ENCODE measurements at places on chromosomes 3 and 15. TPM values are rescaled to one million over a fixed set of nuclear protein-coding genes. Genes with fewer than 3 reads are reported as not detected.
A peak's percentile ranks its signal among the peaks of the same experiment; 100 is the strongest.

- no peaks in the 10 kb centered on the region for H3K36me3 ChIP-seq
- H3K4me1 ChIP-seq = no peaks in the 10 kb centered on the region
- H3K4me3 ChIP-seq = no peak overlapping the region
- H3K27ac ChIP-seq = no peak overlapping the region
- no peak for DNase-seq
Measured at GRCh38 chr15:42163947-42164550, 7.6 kb upstream of the PLA2G4F start.

ADGRG7 gene
- total RNA-seq = 0.70 TPM

GRCh38 chr3:35064761-35065160 is 574.6 kb upstream of the ARPP21 start:
- no peak overlapping the region for H3K4me3 ChIP-seq
- no peaks in the 10 kb centered on the region for H3K4me1 ChIP-seq
- no peaks in the 10 kb centered on the region for H3K27me3 ChIP-seq
- DNase-seq = no peak
- no peak overlapping the region for H3K27ac ChIP-seq
- H3K36me3 ChIP-seq = no peaks in the 10 kb centered on the region

- H3K4me3 ChIP-seq = no peak overlapping the region
- DNase-seq = no peak
- H3K27ac ChIP-seq = no peak overlapping the region
- H3K36me3 ChIP-seq = no peaks in the 10 kb centered on the region
- H3K27me3 ChIP-seq = no peaks in the 10 kb centered on the region
Measured at GRCh38 chr15:27762471-27762870, 336.6 kb downstream of the OCA2 start.

DNA sequence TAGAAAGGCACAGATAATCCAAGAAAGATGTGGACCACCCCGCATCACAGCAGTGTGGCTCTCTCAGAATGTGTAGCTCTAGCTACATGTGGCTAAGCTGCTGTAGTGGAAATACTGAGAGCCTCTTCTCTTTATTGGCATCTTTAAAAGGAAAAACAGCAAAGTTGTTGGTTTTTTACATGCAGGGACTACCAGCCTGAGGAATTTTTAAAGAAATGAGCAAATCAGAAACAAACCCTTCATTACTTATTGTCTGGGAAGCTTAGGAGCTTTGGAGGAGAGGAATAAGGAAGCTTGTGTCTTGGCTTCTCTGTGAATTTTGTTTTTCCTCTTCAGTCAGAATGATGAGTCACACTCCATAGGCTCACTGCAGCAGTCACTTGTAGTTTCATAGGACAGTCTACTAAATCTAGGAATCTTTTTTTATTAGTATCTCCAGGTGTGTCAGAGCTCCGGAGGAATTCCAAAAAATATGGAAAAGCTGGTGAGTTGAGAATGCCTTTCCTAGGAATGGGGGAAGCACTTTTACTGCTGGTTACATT is 27.5 kb downstream of the POLG start:
- no peaks in the 10 kb centered on the region for H3K4me1 ChIP-seq
- DNase-seq = no peak
- H3K27me3 ChIP-seq = no peaks in the 10 kb centered on the region
- no peak overlapping the region for H3K4me3 ChIP-seq
- no peaks in the 10 kb centered on the region for H3K36me3 ChIP-seq

DNA sequence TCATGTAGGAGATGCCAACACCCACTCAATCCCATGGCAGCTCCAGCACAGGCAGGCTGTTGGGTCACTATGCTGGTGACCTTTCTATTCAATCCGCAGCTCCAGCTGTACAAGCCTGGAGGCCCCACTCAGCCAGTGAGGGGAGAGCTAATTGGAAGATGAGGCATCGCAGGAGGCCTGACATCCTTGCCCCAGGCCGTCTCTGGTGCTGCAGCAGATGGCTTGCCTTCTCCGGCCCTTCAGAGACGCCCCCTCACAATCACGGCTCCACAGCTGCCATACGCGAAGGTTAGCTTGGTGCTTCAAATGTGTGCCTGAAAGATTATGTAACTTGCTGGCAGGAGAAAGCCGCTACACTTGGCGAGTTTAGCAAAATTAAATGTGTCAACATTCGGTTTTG is 104.2 kb upstream of the CLSTN2 start:
- no peaks in the 10 kb centered on the region for H3K36me3 ChIP-seq
- no peaks in the 10 kb centered on the region for H3K27me3 ChIP-seq
- H3K27ac ChIP-seq = no peak overlapping the region
- H3K4me1 ChIP-seq = no peaks in the 10 kb centered on the region

DNA sequence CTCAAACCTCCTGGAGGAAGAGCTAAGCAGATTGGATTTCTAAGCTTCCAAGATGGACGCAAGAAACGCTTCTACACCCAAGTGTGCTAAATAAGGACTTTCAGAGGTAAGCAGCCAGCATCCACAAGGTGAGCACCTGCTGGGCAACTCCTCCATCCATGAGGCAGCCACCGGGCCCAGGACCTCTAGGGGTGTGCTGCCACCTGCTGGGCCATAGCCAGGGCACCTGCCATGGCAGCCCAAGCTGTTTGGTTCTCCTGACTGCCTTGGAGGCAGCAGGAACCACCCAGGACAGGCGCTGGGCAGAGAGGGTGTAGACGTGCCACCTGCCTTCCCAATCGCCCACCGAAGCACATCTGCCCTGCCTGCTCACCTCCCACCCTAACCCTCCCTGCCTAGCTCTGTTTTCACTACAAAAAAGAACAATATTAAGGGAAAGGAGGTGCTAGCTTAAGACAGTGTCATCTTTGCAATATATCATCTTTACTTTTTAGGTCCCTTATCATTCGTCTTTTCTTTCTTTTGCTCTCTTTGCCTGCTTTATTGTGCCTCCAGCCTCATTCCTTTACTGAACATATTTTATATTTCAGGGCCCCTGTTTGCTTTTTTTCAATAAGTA is 12.9 kb downstream of the C15orf62 start:
- no peak overlapping the region for H3K27ac ChIP-seq
- no peak overlapping the region for H3K4me3 ChIP-seq
- H3K27me3 ChIP-seq = no peaks in the 10 kb centered on the region
- H3K4me1 ChIP-seq = no peaks in the 10 kb centered on the region

DNA sequence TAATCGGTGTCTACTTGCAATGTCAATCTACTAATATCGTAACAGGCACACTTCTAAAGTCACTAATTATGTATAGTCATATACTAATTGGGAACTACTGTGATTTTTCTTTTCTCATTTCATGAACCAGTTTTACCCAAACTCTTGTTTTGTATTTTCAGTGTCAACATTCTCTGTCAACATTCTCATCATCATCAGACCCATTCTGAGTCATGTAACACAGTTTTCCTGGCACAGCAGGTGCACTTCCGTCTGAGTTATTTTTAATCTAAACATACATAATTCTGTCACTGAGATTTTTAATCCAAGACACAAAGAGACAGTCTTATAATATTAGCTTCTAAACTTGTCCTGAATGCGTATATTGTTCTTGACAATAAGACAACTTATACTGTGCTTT is 205.1 kb upstream of the EIF1B start:
- no peak overlapping the region for H3K27ac ChIP-seq
- DNase-seq = no peak
- H3K4me3 ChIP-seq = no peak overlapping the region
- H3K27me3 ChIP-seq = no peaks in the 10 kb centered on the region
- H3K36me3 ChIP-seq = no peaks in the 10 kb centered on the region

DNA sequence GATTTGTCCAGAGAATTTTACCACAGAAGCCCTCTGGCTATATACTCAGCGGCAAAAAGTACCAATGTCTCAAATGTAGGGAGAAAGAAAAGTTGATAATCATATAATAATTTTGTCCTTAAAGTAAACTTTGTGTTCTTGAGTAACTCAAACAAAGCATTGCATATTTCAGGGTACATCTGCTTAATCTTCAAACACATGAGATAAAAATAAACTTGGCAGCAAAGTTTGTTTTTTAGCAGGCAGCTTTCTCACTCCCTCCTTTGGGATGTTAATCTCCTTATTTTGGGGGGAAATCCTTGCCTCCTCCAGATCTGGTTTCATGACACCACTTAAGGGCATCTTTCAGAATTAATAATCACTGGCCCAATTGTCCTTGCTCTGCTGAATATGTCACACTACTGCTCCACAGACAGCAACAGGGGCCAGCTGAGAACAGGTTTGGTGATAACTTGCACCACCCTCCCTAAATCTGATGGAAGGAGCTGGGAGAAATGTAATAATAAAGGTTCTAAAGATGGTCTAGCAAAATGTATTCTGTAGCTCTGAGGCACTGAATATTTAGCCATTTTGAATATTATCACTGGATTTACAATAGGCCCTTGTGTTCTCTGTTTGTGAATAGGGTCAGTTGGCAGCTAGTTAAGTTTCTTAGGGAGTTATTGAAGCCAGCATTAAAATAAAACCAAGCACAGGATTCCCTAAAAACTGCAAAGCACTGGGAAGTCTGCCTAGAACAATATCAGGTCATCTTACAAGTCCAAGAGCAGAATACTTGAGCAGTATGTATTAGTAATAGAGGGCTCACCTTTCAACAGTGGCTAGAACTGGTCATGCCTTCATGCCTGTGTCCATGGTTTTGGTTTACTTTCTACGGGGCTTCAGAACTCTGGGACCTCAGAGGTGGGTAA is 79.2 kb downstream of the EFL1 start:
- H3K4me1 ChIP-seq = peaks cover 12% of the 10 kb centered on the region
- H3K4me3 ChIP-seq = no peak overlapping the region
- H3K27ac ChIP-seq = peak overlapping the region; percentile 75
- no peaks in the 10 kb centered on the region for H3K36me3 ChIP-seq

DNA sequence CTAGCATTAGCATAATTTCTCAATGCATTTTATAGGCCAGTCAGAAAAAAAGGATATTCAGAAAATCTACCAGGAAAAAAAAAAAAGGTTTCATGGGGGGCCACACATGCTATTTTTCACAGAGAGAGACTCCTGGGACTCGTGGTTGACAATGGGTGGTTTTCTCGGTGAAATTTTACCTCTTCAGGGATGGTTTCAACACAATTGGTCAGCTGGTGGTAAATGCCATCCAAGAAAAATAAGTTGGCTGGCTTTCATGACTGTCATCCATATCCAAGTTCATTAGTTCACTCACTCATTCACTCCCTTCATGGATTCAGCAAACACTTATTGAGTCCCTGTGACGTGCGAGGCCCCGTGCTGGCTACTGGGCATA is 217.3 kb downstream of the SHQ1 start:
- no peak for DNase-seq
- H3K27ac ChIP-seq = no peak overlapping the region
- no peaks in the 10 kb centered on the region for H3K4me1 ChIP-seq
- H3K36me3 ChIP-seq = no peaks in the 10 kb centered on the region
- no peak overlapping the region for H3K4me3 ChIP-seq

All from uterus (tissue), 4 donors.